ENCODE measurements at places on chromosomes 1 and 21.

- DNase-seq = no peak
These were observed 100.4 kb upstream of the USH2A start for GRCh38 chr1:216523449-216524190.

DNA sequence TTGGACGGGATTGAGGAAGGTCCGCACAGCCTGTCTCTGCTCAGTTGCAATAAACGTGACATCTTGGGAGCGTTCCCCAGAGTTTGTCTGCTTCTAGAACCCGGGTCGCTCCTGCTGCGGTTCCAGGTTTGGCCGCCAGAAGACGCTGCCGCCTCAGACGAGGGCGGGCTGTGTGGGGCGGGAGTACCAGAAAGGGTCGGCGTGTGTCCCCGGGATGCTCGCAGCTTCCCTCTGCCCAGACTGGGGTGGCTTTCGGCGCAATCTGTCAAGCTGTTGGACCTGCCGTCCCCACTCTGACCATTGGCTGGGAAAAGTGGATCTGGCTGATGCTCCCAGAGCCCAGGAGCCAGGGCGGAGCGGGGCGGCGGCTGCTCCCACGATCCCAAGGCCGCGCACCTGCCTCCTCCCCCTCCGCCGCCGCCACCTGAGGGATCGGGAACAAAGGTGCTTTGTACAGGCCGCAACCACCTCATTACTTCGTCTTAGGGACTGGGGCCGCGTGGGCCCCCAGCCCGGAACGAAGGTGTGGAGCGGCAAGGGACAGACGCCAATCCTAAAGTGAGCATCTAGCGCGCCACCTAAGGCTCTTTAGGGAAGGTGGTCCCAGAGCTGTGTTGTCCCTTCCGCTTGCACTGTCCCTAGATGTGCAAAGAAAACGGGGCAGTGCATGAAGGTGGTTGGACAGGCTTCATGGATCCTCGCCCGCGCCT is 683 bp upstream of the EFNA4 start:
- DNase-seq = peak; percentile 84

GRCh38 chr1:25462732-25463131 is 32.0 kb downstream of the MACO1 start:
- DNase-seq = no peak

GRCh38 chr1:116163533-116163932 is 52.3 kb downstream of the MAB21L3 start:
- no peak for DNase-seq

DNA sequence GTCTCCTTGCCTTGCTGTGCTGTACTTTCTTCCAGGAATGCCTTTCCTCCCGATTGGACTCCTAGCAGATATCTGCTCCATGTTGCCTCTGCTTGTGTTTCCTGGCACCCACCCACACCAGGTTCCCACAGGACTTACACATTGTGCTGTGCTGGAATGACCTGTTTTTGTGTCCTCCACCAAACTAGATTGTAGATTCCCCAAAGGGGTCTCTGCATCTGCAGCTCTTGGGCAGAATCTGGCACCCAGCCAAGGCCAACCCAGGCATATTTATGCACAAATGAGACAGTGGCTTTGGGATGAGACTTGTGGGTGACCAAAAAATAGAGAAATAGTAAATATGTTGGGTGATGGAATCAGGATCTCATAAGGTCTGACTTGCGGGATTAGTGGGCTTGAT is 278.2 kb downstream of the RRAGC start:
- no peak for DNase-seq
